CD4-positive, alpha-beta T cell treated with Interleukin-1 beta for 1 hour (primary cell): ENCODE measurements at places on chromosomes 2 and 18.

DNA sequence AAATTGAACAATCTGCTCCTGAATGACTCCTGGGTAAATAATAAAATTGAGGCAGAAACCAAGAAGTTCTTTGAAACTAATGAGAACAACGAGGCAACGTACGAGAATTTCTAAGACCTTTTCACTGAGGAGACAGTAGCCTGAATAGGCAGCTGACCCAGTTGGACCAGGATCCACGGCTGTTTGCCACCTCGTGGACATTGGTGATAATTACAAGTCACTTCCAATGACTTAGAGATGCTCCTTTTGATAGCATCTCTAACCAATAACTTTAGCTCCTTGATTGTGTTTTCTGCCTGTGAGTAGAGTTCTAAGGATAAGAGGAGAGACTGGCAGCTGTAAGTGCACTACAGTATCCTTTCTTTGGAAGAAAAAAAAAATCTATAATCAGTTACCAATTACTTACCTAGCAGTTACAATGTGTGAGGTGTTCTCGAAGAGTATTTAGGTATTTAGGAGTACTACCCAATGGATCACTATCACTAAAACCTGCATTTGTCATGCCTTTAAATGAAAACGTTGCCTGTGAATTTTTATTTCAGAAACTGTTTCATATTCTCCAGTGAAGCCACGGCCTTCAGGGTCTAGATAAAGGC lies 31.3 kb upstream of the CNTNAP5 start:
- peak; percentile 9 for DNase-seq

- no peak for DNase-seq
Measured at GRCh38 chr2:216281876-216282275, 90.4 kb downstream of the MARCHF4 start.

DNA sequence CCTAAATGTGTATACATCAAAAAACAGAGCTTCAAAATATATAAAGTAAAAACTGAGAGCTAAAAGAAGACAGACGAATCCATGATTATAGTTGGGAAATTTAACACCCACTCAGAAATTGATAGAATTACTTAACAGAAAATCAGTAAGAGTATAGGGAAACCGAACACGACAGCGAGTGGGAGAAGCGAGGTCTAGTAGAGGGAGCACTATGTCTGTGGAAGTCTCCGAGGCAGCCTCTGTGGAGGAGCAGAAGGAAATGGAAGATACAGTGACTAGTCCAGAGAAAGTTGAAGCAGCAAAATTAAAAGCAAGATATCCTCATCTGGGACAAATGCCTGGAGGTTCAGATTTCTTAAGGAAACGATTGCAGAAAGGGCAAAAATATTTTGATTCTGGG lies 38.8 kb downstream of the NMS start:
- DNase-seq, result no peak

DNA sequence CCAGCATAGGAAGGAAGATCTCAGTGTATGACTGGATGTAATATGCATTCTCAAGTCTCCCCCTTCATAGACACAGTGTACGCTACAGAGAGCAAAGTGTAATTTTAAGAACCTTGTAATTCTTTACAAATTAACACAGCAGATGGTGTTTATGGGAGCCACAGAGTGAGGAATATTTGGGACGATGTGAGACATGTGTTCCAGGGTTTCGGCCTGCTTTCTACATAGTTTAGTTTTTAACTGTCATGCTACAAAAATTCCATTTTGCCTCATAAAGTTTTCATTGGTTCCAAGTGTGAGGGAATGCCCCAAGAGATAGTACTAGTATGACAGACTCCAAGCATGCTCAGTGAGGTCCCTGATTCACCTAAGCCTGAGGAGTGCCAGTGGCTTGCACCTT lies 76.2 kb upstream of the LRRTM1 start:
- no peak for DNase-seq

- peak; percentile 34 for DNase-seq
Measured at GRCh38 chr2:150911766-150912280, 349.8 kb downstream of the RBM43 start.

GRCh38 chr2:126413079-126413478 lies 242.9 kb upstream of the GYPC start:
- DNase-seq, result peak; percentile 5

GRCh38 chr2:25339791-25340180 lies 1.9 kb downstream of the DNMT3A start:
- no peak for DNase-seq

DNA sequence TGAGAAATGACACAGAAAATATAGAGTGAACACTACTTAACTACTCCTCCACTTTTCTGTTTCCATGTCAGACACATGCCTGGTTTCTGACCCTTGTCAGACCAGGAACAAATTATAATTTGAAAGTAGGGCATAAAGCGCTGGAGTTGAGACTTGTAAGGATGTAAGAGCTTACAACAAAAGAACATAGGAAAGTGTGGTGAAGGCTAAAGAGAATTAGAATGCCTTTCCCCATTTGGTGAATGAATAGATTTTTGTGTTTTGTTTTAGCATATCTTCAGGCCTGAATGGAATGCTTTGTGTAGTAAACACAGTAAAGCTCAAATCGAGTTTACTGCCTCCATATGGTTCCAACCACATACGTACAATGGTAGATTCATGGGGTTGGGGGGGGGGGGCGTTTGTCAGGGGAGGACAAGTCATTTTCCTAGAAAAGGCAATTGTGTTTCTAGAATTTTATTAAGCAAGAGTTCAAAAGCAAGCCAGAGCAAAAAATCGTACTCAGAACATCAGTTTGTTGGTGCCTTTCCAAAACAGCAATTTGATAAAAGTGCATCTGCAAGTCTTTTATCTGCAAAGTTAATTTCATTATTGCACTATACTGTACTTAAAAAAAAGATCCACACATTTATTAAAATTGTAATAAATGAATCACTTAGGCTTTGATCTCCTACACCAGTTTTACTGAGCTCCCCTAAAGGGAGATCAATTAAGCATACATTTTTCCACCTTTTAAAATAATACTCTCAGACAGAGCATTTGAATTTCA lies 30.9 kb downstream of the NRXN1 start:
- no peak for DNase-seq

GRCh38 chr18:12947285-12948049 lies at the start of gene SEH1L:
Gene SEH1L (plus strand): TSS chr18:12948011. CDS start chr18:12948122, 111 bp downstream.
- DNase-seq, result peak; percentile 98

- DNase-seq, result no peak
Measured at GRCh38 chr18:46283895-46284295, 179.7 kb downstream of the HAUS1 start.

DNA sequence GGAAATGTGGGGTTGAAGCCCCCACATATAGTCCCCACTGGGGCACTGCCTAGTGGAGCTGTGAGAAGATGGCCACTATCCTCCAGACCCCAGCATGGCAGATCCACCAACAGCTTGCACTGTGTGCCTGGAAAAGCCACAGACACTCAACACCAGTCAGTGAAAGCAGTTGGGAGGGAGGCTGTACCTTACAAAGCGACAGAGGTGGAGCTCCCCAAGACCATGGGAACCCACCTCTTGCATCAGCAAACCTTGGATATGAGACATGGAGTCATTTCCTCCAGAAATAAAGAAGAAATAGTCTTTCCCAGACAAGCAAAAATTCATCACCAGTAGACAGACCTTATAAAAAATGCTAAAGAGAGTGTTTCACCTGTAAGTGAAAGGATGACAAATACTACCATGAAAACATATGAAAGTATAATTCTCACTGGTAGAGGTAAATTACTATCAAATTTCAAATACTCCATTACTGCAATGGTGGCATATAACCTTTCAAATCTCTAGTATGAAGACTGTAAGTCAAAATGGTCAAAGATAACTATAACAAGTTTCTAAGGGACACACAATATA lies 152.6 kb upstream of the EPHA4 start:
- DNase-seq, result no peak

GRCh38 chr2:223989856-223990232 lies 32.6 kb downstream of the MRPL44 start:
- no peak for DNase-seq

- no peak for DNase-seq
Measured at GRCh38 chr2:96498021-96498431, 7.1 kb downstream of the NEURL3 start.

DNA sequence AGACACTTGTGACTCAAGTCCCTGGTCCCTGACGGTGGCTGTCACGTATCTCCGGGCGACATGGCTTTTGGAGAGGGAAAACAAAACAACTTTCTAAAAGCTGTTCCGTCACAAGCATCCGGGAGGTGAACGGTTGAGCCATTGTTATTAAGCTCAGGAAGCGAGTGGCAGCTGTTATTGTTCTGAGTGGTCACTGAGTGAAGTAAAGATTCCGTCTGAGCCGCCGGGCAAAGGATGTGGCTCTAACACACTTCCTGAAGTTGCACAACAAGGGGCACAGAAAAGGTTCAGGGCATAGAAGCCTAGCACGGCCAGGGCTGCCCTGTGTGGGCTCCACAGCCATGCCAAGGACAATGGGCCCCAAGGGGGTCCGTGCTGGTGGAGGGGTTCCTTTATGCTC lies 24.3 kb downstream of the INPP5D start:
- peak; percentile 74 for DNase-seq

GRCh38 chr18:22167471-22168241 lies 1.7 kb upstream of the GATA6 start:
- no peak for DNase-seq

GRCh38 chr2:196743165-196743564 lies 56.3 kb downstream of the GTF3C3 start:
- DNase-seq, result no peak

- DNase-seq, result no peak
Measured at GRCh38 chr2:59528525-59528924, 1024.9 kb downstream of the BCL11A start.

DNA sequence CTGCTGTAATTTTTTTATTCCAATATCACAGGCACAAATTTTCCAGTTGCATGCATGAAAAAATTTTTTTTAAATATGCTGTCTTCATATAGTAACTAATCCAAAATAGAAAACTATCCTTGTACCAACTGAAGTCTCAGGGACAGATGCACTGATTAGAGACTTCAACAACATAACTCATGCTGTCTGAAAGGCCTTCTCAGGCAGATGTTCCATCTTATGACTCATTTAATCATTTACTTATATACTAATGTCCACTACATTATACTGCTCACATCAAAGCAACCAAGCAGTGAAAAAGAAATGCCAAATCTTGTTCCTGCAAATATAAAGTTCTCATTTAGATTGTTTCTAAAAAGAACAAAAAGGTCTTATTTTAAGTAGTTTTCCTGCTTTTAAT lies 53.1 kb downstream of the OLA1 start:
- DNase-seq, result no peak

GRCh38 chr2:23541503-23542229 lies 156.7 kb downstream of the KLHL29 start:
- DNase-seq, result no peak

GRCh38 chr2:219418155-219419011 lies at the start of gene DES:
Gene DES (plus strand): TSS chr2:219418377. CDS start chr2:219418463, 86 bp downstream.
- DNase-seq, result no peak

DNA sequence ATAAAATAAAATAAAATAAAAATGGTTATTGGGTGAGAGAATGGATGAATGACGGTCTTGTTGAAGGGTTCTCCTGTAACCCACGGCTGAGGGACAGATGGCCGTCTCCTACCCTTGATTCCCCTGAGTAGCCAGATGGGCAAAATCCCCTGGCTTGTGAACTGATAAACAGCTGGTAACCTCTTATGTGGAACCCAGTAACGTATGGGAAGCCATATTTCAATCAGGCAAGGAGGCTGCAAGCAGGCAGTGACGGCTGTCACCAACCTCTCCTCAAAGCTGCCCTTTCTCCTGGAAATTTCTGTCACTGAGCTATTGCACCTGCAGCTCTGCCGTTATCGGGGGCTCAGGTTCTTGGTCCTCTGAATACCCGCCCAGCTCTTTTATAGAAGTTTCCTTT lies 165.3 kb upstream of the SMAD2 start:
- DNase-seq, result no peak

- DNase-seq, result no peak
Measured at GRCh38 chr2:138581909-138582308, 80.3 kb downstream of the SPOPL start.

DNA sequence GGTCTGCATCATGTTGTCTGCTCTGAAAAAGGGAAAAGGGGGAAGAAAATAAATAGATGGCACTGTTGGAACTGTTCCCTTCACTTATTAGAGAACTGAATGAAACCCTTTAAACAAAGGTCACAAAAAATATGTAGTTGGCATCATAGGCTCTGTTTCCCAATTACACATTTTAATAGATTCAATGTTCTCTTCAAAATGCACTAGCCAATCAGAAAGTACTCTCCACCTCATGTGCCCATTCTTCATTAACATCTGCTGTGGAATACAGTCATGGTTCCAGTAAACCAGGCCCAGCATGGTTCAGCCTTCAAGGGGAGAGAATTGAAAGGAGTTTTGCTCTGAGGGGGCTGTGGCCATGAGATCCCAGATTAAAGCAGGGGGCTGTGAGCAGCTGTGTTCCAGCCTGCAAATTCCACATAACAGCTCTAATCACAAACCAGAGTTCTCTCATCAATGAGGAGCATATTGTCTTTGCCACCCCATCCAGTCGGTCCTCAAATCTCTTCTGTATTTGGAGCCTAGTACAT lies 165.9 kb upstream of the CREB1 start:
- DNase-seq, result no peak

- DNase-seq, result no peak
Measured at GRCh38 chr2:112187046-112187715, 49.0 kb downstream of the FBLN7 start.

DNA sequence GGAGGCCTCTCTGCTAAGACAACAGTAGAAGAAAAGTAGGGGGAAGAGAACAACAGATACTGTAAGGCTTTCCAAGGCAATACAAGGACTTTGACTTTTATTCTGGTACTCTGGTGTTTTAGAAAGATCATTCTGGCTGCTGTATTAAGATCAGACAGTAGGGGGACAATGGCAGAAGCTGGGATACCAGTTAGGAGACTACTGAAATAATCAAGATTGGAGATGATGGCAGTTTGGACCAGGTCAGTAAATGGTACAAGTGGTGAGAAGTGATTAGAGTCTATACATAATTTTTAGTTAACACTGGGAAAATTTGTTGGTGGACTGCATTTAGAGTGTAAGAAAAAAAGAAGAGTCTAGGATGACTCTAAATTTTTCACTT lies 139.7 kb downstream of the ROCK1 start:
- DNase-seq, result peak; percentile 33

DNA sequence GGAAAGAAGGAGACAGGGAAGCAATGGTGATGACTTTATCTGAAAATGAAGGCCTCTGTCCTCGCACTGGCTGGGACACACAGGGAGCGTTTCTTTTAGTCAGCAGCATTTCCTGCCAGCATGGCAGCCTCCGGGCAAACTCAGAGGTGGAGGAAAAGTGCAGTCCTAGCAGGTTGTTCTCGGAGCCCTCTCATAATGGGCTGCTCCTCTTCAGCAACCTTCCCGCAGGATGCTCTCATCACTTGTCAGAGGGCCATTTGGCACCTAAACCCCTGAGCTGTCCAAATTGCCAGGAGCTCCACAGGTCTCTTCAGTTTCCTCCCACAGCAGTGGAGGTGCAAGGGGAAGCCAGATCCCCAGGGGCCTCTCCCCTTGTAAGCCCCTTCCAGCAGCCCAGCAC lies 6.2 kb downstream of the STK39 start:
- DNase-seq, result no peak
